ENCODE measurements at places on chromosomes 13 and 19.
A peak's percentile ranks its signal among the peaks of the same experiment; 100 is the strongest.

DNA sequence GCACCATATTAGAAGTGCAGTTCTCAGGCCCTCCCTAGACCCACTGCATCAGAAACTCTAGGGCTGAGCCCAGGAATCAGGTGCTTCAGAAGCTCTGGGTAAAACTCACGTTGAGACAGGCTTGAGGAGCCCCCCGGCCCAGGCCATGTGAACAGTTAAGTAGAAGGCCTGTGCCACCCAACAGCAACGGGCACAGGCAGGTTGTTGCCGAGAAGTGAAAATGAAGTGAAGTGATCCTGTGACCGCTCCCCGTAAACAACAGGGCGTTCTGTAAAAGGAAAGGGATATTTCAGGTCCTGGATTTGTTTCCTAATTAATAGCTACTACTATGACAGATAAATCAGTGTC is 128.8 kb downstream of the ATP11A start:
- DNase-seq = no peak

GRCh38 chr13:59659981-59660380 is 503.7 kb downstream of the DIAPH3 start:
- DNase-seq = no peak

DNA sequence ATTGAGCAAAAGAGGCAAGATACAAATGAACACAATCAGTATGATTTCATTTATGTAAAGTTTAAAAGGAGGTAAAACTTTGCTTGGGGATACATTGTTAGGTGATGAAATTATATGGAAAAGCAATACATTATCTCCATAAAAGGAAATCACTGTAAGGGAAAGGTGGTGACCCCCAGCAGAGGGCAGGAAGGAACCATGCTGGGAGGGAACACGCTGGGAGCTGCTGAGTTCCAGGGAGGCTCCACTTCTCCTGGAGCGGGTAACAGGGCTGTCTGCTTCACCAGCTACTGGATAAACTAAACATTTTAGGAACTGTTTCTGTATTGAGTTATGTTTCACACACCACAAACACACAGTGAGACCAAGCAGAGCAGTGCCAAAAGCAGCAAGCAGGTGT is 91.2 kb downstream of the KATNAL1 start:
- DNase-seq = no peak

GRCh38 chr13:95267662-95268342 is 33.4 kb downstream of the ABCC4 start:
- no peak for DNase-seq

DNA sequence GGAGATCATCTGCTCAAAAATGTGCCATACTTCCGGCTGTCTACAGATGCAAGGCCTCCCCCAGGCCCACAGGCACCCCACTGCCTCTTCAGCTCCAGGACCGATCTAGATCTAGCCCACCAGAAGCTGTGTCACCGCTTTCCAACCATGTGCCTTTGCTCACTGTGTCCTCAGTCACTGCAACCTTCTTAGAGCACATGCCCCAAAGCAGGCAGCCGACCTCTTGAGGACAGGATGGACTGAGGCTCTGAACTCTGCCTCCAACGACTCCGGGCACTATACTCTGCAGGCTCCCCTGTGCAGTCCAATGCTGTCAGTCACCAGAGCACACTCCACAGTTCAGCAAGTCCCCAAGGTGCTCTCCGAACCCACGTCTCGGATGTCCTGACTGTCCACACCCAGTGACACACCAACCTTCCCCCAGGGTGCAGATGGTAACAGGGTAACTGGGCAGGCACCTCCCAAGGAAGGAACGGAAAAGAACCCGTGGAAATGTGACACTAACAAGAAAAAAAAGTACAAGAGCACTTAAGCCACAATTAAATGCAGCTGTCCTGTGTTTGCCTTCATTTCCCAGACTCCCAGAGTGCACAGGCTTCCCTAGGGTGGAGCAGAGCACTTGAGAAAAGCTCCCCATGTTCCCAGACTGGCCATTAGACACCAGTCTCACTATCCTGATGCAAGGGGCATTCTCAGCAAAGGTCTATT is 4.8 kb downstream of the STK24 start:
- no peak for DNase-seq

DNA sequence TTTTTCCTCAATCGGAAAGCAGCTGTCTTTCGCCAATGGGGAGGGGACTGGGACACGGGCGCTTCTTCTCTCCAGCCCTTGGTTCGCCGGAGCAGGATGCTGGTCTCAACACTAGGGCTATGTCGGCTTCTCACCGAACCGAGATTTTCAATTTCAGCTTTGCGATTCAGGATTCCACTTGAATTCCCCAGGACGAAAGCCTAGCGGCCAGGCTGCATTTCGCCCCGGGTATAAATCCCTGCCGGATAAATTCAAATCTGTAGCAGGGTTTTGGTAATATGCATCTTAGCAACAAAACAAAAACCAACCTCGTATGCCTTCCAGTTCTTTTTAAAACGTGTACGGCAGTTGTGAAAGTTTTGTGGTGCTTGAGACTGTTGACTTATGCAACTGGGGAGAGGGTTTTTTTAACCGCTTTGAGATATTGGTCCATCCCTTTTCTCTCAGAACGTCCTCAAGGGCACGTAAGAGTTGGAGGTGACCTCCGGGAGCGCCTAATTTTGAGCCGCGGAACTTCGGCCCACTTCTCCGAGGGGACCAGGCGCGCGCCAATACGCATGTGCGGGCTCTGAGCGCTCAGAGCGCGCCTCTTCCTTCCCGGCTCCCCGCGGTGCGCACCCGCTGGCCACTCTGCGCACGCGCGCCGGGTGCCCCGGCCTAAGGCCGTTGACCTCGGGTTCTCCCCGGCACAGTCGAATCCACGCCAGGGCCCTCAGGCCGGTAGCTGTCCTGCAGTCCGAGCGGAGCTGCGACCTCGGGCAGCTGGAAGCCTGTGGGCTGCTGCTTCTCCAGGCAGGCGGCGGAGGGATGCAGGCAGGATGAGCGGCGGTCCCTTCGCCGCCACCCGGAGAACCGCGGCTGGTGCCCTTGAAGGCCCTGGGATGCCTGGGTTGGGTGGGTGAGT is 7.6 kb downstream of the POU4F1 start:
- DNase-seq = no peak

DNA sequence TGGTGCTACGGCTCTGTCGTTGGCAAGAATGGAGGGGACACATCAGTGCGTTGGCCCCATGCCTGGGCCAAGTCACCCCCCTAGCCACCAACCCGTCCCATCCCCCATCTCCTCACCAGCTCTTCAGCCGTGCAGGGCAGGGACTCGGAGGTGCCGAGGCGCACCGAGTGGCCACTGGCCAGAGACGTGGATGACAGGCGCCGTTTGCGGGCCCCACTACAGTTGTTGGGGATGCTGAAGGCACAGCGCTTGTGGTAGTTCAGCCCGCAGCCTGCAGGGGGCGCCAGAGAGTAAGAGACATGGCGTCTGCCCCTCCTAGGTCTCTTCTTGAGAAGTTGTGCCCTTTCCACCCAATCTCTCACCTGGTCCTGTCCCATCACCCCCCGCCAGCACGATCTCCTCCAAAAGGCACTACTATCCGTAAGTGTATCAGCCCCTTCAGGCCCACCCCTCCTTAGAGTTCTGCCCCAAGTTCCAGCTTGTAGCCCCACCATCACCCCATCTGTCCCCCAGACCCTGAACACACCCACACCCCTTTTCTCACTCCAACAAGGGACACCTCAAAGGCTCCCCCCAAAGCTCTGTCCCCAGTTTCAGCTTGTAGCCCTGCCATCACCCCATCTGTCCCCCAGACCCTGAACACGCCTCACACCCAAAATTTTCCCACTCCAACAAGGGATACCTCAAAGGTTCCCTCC is 12.4 kb downstream of the PRKD2 start:
- peak; percentile 87 for DNase-seq

GRCh38 chr19:3353493-3353892 is 12.9 kb upstream of the NFIC start:
- no peak for DNase-seq

Data from effector CD4-positive, alpha-beta T cell (primary cell).